Smooth muscle cell of the umbilical artery (primary cell): ENCODE measurements at places on chromosomes 11 and 22. TPM values are rescaled to one million over a fixed set of nuclear protein-coding genes. Genes with fewer than 3 reads are reported as not detected.

SPI1 gene
- not detected in 2 replicates for total RNA-seq

TMEM138 gene
- 25.7 and 38.9 TPM in 2 replicates for total RNA-seq

IGF2 gene
- total RNA-seq = under 0.01 and 1.5 TPM in 2 replicates

OR52H1 gene
- 0.30 and 0.42 TPM in 2 replicates for total RNA-seq

C11orf87 gene
- under 0.01 and 0.23 TPM in 2 replicates for total RNA-seq
